ENCODE measurements at places on chromosomes 12 and 14.
A peak's percentile ranks its signal among the peaks of the same experiment; 100 is the strongest.

GRCh38 chr14:91284146-91284790 is 39.8 kb upstream of the GPR68 start:
- no peak for DNase-seq

DNA sequence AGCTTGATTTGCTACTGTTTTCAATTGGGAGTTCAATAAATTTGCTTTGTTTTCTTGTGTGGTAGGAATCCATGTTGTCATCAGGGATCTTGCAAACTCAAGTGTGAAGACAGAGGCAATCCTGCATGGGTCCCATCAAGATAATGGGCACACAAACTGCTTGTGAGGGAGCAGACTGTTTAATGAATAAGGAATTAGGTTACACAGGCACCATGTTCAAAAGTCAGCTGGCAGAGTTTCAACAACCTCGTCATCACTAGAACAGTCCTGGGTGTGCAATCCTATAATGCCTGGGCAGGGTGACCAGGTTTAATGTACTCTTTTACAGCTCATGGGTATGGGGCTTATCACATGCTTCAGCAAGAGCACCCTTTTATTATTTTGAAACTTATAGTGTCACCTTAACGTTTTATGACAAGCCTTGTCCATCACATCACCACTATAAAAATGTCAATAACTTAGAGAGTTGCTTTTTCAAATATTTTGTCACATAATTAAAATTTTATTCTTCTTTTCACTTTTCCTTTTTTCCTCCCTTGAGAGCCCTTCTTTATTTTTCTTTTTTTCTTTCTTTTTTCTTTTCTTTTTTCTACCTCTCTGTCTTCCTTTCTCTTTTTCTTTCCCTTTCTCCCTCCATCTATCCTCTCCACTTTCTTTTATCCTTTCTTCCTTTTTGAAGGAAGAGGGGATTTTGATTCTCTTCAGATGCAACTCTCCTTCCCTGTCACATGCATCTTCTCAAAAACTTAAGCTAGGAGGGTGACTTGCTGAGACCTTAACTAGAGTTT is 252.2 kb upstream of the ATP2B1 start:
- DNase-seq: no peak

GRCh38 chr12:62435303-62436163 is 31.1 kb upstream of the MON2 start:
- no peak for DNase-seq

- DNase-seq: peak; percentile 20
Measured at GRCh38 chr14:70416725-70417349, at the start of gene SYNJ2BP. TSS of gene SYNJ2BP (minus strand) at chr14:70417090. CDS start at chr14:70416963, 127 bp downstream.

GRCh38 chr12:79692860-79693577 is 2.3 kb upstream of the PAWR start:
- no peak for DNase-seq

GRCh38 chr14:78345131-78345744 is 175.1 kb downstream of the NRXN3 start:
- DNase-seq: no peak

- DNase-seq: no peak
Measured at GRCh38 chr12:114328292-114328691, 77.7 kb downstream of the TBX5 start.

- no peak for DNase-seq
Measured at GRCh38 chr12:95266254-95266653, 48.6 kb downstream of the VEZT start.

GRCh38 chr14:51776102-51776894 is 84.1 kb upstream of the GNG2 start:
- DNase-seq: no peak

- no peak for DNase-seq
Measured at GRCh38 chr12:47178014-47178413, 98.3 kb upstream of the AMIGO2 start.

DNA sequence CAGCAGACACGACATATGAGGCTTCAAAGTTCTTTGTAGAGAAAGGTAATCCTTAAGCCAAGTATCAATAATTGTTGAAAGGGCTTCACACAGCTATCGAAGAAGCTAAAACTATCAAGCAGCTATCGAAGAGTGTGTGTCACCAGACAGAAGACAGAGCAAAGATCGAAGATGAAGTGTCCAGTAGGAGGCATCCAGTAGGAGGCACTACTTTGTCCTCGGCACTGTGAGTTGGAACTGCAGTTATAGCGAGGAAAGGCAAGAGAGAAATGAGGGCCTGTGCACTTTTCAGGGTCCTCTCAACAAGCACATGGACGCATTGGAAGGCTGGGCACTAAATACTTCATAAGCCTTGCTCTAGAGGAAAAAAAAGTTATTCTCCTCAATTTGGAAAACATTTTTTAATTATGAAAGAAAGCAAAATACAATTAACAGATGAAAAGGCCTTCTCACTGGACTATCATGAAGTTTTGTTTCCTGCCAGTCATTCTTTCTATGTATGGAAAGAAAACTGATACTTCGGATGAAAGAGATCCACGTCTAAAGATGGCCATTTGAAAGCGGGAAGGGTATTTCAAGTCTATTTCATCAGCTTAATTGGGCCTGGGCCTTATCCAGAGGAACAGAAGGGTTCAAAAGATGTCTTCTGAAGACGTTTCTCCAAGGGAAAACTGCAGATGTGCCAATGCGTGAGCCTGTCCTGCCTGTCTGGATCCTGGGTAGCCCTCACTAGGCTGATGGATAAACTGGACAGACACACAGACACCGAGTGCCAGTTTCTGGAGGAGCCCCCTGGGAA is 174.5 kb downstream of the CALM1 start:
- no peak for DNase-seq

DNA sequence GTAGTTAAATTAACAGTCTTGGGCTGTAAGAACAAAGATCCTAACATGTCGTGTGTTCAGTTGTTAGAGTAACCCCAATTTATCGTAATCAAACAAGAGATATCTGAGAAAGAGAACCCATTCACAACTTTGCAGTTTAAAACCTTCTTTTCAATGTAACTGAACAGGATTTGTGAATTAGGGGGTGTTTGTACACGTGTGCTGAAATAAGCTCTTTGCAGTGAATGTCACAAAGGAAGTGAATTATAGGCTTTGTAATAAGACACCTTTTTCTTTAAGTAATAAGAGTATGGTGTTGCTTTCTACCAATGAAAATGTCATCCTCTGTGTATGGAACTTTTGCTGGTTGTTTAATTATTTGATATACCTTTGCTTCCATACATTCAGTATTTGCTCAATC is 114.0 kb downstream of the ALX1 start:
- no peak for DNase-seq

DNA sequence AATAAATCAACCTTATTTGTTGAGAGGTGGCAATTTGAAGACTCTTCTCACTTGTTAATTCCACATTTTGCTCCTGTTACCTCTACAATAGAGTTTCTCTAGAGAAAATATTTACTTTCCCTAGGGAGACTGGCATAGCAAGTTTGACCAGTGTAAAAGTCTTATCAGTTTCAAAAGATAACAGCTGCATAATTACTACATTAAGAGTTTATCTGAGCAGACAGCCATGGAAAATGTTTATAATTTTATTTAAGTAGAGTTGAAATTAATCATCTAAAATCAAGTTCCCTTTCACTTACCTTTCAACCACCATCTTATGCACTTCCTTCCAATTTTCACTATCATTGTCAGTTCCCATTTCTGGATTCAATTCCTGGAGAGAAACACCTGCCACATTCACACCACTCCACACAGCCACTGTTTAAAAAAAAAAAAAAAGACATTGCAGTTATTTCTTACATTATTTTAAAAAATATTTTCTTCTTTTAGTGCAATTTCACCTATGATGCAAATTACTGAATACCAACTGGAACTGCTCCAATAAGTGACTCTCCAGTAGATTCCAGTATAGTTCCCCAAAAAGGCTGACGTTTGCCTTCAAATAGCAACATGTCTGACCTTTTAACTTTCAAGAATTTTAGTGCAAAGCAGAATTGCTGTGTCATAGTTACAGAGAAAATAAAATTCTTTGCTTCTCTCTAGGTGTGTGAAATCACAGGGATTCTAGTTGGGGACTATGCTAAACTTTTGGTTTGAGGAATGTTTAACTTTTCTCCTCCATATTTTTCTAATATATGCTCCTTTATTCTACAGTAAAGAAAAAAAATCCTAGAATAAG is 19.4 kb downstream of the LDHB start:
- no peak for DNase-seq

- DNase-seq: no peak
Measured at GRCh38 chr12:41532072-41532471, 344.0 kb downstream of the PDZRN4 start.

GRCh38 chr12:51421266-51421884 is 3.3 kb upstream of the SLC4A8 start:
- DNase-seq: no peak

- DNase-seq: no peak
Measured at GRCh38 chr12:56836800-56837663, 73.9 kb downstream of the HSD17B6 start.

DNA sequence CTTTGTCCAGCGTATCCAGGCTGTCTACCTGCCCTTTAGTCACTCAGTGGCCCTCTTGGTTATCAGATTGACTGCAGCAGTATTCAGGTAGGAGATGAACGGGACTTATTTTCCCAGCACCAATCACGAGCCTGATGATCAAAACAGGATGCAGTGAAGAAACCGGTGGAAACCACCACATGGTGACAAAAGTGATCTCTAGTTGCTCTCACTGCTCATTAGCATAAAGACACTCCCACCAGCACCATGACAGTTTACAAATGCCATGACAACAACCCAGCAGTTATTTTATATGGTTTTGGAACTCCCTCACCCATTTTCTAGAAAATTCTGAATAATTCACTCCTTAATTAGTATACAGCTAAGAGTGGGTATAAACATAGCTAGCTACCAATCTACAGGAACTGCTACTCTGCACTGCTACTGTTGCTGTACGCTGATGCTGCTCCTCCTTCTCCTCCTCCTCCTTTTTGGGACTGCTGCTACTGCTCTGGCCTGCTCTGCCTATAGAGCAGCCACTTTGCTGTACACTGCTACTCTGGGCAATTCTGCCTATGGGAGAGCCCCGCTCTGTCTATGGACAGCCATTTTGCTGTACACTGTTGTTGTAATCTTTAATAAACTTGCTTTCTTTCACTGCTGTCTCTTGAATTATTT is 142.5 kb upstream of the SSTR1 start:
- peak; percentile 67 for DNase-seq

- no peak for DNase-seq
Measured at GRCh38 chr12:102995372-102995771, 37.9 kb downstream of the ASCL1 start.

GRCh38 chr14:75561013-75561432 is 17.4 kb upstream of the FLVCR2 start:
- no peak for DNase-seq

DNA sequence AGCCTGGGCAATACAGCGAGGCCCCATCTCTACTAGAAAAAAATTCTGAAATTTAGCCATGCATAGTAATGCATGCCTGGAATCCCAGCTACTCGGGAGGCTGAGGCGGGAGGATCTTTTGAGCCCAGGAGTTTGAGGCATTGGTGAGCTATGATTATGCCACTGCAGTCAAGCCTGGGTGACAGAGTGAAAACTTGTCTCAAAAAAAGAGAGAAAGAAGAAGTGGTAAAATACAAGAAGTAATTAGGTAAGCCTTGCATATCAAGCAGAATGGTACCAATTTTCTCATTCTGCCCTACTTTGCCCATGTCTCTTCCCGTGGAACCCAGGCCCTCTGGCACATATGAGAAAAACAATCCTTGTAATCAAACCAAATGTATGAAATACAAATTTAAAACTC is 70.7 kb downstream of the SUSD6 start:
- DNase-seq: no peak

GRCh38 chr12:22229652-22230279 is 104.7 kb downstream of the ST8SIA1 start:
- DNase-seq: no peak

DNA sequence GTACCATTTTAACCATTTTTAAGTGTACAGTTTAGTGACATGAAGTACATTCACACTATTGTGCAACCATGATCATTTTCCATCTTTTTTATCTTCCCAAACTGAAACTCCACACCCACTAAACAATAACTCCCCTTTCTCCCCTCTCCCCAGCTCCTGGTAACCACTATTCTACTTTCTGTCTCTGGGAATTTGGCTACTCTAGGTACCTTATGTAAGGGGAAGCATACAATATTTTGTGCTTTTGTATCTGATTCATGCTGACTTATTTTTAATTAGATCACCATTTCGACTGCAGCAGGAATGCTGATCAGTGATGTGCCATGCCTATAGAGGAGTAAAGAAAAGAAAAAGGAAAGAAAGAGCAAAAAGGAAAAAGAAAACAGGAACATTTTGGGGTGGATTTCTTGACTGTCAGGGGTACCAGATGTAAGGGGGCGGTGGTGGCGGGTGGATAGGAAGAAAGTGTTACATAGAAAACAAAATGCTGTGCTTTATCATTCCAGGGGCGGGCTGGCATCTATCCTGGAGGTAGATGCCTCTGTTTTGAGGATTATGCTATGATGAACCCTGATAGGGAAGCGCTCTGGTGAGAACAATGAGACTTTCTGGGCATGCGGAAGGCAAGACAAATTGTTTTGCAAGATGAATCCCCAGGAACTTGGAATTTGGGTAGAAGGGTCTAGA is 45.2 kb upstream of the CTDSP2 start:
- DNase-seq: no peak

GRCh38 chr12:52779914-52780313 is 2.8 kb upstream of the KRT76 start:
- DNase-seq: no peak

DNA sequence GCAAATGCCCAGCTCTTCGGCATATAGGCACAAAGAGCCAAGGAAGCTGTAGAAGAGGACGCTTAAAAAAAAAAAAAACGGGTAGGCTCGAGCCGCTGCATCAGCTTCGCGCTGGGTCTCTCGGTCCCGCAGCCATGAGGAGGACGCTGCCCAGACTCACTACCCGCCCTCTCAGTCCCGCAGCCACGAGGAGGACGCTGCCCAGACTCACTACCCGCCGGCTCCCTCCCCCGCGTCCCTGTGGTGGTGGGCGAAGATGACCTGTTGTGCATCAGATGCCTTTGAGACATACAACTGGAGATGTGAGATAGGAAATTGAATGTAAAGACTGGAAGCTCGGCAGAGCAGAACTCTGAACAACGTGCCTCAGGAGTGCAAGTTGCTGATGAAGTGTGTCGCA is 11.4 kb upstream of the SPSB2 start:
- DNase-seq: no peak

GRCh38 chr12:6839482-6840201 is 1.1 kb upstream of the GNB3 start:
- DNase-seq: no peak

- DNase-seq: no peak
Measured at GRCh38 chr14:88975926-88976325, 151.5 kb downstream of the TTC8 start.

GRCh38 chr14:103028161-103028767 is 29.1 kb downstream of the CDC42BPB start:
- DNase-seq: no peak

GRCh38 chr12:33514893-33515292 is 75.3 kb upstream of the SYT10 start:
- DNase-seq: no peak

GRCh38 chr12:16421806-16422205 is 74.4 kb downstream of the MGST1 start:
- no peak for DNase-seq

- DNase-seq: no peak
Measured at GRCh38 chr14:66575939-66576338, 68.0 kb downstream of the GPHN start.

- DNase-seq: no peak
Measured at GRCh38 chr12:14153803-14154202, 172.4 kb upstream of the GRIN2B start.

All from T-helper 22 cell (primary cell).